ENCODE measurements at places on chromosomes 7 and 10.
A peak's percentile ranks its signal among the peaks of the same experiment; 100 is the strongest.

DNA sequence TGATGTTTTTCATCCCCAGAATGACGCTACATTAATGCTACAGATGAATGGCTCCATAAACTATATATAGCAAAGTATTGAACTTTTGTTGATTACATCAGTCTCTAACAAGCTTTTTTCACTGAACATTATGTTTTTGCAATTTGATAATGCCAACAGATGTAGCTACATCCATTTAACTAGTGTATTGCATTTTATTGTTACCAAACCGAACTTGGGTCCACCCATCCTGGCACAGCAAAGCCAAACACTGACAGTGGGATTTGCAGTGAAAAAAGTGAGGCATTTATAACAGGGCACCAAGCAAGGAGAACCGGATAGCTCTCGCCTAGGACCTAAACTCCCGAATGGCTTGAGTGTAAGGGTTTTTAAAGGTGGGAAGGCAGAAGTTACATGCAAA, 182.8 kb upstream of the TNS3 start:
- no peak for DNase-seq

DNA sequence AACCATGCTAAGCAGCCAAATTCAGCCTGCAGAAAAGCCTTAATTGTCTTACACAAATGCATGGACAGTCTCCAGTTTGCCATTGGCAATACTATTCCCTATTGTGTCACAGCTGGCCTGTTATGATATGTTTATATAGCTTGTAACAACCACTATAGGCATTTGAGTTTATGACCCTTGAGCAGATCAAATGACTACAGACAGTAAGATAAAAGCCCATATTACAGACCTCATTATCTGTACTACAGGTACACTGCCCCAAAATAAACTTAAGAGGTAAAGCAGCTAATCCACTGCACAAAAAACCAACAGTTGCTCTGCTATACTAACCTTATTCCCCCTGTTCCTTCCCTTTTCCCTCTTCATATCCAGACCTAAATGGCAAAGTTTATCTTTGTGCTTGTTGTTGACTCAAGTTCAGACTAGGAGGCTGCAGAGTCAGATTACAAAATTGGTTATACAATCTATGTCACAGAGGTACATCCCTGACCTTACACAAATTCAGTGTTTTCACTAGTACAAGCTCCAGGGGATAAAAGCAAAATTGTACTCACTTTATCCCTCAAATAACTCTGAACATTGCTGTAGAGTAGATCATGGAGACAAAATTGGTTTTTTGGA, 218.4 kb downstream of the GRM8 start:
- DNase-seq, result no peak

DNA sequence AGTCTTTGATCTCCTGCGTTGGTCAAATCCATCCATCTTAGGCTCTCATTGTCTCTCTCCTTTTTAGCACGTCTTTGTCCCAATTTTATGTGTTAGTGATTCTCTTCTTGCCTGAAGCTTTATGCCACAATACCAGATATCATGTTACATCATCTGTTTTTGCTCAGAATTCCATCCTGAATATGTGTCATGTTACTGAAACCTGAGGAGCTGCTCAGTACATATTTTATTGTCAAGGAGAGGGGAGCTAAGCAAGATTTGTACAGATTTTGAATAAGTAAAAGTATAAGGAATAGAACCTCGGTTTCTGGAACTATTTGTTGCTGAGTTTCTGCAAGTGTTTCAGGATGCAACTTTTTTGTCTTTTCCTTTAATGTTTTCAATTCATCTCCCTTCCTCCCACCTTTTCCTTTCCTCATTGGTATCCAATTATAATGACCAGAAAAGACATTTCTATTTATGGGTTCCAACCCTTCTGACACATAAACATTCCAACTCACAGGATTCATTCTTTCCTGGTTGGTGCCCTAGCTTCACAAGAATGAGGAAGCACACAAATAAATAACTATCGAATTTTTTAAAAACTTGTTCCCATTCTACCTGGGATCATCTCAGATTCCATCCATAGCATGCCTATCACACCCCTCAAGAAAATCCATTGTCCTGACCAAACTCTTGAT, 291.8 kb downstream of the CRPPA start:
- peak; percentile 75 for DNase-seq

GRCh38 chr7:136033413-136034031, 56.4 kb upstream of the MTPN start:
- DNase-seq, result no peak

DNA sequence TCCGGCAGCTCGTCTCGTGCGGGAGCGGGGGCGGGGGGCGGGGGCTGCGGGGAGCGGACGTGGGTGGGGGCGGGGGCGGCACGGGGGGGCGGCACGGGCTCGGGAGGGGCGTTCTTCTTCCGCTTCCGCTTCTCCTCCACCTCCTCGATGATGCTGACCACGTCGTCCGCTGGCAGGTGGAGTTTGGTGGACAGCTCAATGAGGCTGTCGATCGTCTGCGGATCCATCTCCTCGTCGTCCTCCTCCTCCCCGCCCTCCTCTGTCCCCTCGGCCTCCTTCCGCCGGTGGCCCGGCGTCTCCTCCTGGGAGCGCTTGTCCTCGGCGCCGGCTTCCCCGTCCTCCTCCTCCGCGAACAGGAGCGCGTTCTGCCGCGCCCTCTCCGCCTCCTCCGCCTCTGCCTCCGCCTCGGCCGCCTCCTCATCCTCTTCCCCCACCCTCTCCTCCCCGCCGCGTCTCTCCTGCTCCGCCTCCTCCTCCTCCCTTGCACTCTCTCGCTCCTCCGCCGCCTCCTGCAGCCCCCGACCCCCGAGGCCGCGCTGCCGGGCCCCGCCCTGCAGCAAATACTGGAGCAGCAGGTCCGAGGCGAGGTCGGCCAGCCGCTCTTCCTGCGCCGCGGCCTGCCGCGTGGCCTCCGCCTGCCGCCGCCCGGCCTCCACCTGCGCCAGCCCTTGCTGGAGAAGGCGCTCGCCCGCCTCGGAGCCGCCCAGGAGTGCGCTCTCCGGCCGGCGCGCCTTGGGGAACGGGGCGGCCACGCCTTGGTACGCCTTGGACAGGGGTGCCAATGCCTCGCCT, 1.9 kb downstream of the VGF start:
- DNase-seq, result no peak

- peak; percentile 73 for DNase-seq
Measured at GRCh38 chr7:75565132-75565837, 73.2 kb downstream of the SPDYE5 start.

- peak; percentile 56 for DNase-seq
Measured at GRCh38 chr10:103781329-103782061, 73.9 kb downstream of the SH3PXD2A start.

DNA sequence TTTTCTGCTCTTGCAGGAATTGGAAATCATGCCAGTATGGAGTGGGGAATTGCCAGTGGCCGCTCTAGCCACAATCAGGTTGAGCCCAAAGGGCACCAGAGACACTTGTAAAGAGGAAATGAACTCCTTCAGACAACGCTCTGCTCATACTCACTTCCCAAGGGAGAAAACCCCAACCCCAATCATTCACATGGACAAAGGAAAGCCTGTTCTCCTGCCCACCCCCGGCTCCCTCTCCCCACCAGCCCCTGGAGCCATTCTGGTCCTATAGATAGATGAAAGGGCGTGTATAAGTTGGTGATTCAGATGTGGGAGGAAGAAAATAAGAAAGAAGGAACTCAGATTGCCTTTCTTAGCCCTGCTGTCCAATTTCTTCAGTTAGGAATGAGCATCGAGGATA, 57.4 kb downstream of the GFRA1 start:
- DNase-seq, result no peak

DNA sequence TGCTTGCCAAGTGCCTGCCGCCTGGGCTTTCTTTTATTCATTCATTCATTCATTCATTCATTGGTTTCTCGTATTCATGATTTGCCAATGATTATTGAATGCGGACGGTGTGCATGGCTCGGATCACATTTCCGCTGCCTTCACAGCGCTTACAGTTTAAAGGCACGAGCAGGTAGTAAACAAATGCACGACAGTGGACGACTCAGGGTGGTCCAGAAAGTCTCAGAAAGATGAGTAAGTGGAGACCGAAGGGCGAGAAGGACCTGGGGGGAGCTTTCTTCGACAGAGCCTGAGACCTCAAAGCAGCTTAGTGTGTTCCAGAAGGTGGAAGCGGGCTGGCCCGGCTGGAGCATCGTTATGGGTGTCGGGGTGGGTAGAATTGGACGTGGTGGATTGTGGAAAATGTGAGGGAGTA, 506 bp downstream of the MCM10 start:
- no peak for DNase-seq

DNA sequence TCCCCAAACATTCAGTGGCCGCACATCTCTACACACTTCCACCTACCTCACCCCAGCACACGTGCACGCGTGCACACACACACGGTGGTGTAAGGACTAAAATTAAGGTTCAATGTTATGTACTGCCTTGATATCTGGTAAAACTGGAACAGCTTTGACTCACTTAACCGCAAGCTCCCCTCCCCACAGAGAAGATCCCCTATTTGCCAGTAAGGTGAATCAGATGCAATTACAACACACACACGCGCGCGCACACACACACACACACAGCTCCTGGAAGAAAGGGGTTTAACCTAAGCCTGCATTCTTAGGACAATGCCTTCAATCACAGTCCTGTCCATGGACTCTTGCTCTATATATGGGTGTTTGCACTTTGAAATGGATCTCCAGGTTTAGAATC, 25.5 kb upstream of the VPS41 start:
- DNase-seq, result no peak

DNA sequence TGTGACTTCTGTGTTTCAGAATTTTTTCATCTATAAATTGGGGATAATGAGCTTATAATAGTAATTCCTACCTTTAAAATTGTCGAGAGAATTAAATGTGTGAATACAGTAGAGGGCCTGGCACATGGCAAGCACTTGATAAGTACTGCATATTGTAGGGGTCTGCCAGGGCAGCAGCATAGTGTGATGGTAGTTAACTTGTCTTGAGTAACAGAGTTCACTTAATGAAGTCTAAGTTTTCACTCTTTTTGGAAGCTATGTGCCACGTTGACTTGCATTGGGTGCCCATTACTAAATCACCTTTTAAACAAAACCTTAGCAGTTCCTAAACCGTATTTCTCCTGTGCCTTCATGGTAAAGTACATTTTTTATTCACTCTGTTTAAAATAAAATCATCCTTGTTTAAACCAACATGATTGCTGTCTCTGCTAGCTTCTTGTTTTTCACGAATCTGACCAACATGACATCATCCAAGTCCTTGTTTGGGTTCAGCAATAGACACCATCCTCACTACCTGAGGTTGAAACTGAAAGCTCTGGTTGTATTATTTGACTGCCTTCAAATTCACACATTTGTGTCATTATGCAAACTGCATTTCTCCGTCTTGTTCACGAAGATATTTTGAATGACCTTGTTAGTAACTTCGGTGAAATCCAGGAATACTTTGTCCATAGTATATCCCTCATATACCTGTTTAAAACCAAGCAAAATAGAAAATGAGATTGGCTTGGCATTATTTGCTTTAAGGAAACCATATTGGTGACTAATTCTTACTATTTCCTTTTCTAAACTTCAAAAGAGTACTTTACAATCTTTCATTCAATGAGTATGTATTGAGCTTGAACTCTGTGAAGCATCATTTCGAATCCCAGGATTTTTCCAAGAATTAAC, 340.2 kb downstream of the SUGCT start:
- no peak for DNase-seq

- DNase-seq, result peak; percentile 89
Measured at GRCh38 chr10:95308389-95309302, 17.8 kb upstream of the PDLIM1 start.

- no peak for DNase-seq
Measured at GRCh38 chr10:12980713-12981306, 20.7 kb downstream of the CCDC3 start.

DNA sequence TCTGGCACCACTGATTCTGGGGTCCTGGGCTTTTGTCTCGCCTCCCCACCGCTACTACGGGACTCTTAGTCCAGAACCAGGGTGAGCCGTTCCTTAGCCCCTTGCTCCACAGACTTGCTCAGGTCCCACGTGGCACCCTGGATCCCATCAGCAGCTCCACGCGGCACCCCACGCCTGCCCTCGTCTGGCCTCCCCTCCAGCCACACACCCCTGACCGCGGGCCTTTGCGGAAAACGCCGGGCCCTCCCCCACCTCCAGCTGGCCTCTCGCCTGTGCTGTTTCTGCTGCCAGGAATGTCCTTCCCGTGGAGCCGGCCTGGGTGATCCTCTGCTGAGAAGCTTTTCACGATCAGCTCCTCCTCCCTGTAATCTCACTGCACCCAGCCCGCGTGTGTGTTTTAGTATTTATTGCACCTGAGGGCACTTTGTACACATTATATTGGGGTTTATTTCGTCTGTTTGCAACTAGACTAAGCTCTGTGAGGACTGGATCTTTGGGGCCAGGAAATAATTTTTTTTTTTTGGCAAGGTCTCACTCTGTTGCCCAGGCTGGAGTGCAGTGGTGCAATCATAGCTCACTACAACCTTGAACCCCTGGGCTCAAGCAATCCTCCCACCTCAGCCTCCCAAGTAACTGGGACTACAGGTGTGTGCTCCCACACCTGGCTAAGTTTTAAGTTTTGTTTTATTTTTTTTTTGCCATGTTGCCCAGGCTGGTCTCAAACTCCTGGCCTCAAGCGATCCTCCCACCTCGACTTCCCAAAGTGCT, 10.5 kb upstream of the TTYH3 start:
- DNase-seq, result no peak

DNA sequence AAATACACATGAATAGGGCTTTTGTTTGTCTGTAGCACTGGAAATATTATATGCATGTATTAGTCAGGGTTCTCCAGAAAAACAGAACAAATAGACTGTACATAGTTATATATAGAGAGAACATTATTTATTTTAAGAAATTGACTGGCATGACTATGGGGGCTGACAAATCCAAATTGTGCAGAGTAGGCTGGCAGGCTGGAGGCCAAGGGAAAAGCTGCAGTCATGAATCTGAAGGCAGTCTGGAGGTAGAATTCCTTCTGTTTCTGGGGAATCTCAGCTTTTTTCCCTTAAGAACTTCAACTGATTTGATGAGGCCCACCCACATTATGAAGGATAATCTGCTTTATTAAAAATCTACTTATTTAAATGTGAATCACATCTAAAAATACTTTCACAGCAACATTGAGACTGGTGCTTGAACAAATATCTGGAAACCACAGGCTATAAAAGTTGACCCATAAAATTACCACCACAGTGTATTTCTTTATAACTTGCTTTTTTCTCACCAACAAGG, 344.2 kb upstream of the KIAA1217 start:
- DNase-seq, result no peak

GRCh38 chr7:130210181-130210935, 2.7 kb downstream of the SSMEM1 start:
- DNase-seq, result no peak

DNA sequence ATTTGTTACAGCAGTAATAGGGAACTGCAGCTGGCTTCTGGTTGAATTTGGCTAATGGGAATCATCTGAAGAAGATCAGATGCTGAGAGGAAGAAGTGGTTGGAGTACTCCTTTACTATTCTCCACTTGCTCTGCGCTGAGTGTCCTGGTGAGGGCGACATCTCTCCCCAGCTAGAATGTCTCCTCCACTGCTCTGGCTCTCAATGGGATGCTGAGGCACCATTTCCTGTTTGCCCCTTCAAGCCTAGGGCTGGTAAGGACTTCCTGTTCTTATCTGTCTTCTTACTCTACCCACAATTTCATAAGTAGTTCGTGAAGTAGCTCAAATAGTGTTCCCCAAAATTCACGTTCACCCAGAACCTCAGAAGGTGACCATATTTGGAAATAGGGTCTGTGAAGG, 43.2 kb upstream of the TES start:
- no peak for DNase-seq

- no peak for DNase-seq
Measured at GRCh38 chr7:4178416-4178815, 503.7 kb upstream of the FOXK1 start.
